Activated CD8-positive, alpha-beta T cell treated with anti-CD3 and anti-CD28 coated beads for 36 hours (primary cell): ENCODE measurements at places on chromosomes 6 and 20. TPM values are rescaled to one million over a fixed set of nuclear protein-coding genes. Genes with fewer than 3 reads are reported as not detected.

The CST1 gene
- total RNA-seq: not detected

The C6orf15 gene
- not detected for total RNA-seq

The SAMD5 gene
- not detected for total RNA-seq

The FAM162B gene
- total RNA-seq: not detected

The ZC2HC1B gene
- not detected for total RNA-seq

The VIP gene
- not detected for total RNA-seq

The FABP7 gene
- not detected for total RNA-seq

The TNXB gene
- 1.8 TPM for total RNA-seq

The DEFB124 gene
- not detected for total RNA-seq

The SLC35D3 gene
- total RNA-seq: not detected

The TREML2 gene
- 6.9 TPM for total RNA-seq

The DEFB132 gene
- total RNA-seq: not detected

The BMP2 gene
- total RNA-seq: not detected

The LY6G6D gene
- not detected for total RNA-seq

The OR2H1 gene
- not detected for total RNA-seq

The UBE2C gene
- 151 TPM for total RNA-seq

The CTAGE9 gene
- not detected for total RNA-seq

The CNR1 gene
- total RNA-seq: not detected

The TPBG gene
- total RNA-seq: not detected

The ZNF165 gene
- 3.5 TPM for total RNA-seq

The EPPIN gene
- total RNA-seq: not detected

The C6orf132 gene
- total RNA-seq: 0.18 TPM

The KCNK16 gene
- not detected for total RNA-seq

The ENPP1 gene
- total RNA-seq: 0.27 TPM

The OR2J3 gene
- total RNA-seq: not detected

The NKX2-2 gene
- total RNA-seq: not detected

The PRICKLE4 gene
- total RNA-seq: not detected
